ENCODE measurements at places on chromosomes 16 and 17. TPM values are rescaled to one million over a fixed set of nuclear protein-coding genes. Genes with fewer than 3 reads are reported as not detected.

DNA sequence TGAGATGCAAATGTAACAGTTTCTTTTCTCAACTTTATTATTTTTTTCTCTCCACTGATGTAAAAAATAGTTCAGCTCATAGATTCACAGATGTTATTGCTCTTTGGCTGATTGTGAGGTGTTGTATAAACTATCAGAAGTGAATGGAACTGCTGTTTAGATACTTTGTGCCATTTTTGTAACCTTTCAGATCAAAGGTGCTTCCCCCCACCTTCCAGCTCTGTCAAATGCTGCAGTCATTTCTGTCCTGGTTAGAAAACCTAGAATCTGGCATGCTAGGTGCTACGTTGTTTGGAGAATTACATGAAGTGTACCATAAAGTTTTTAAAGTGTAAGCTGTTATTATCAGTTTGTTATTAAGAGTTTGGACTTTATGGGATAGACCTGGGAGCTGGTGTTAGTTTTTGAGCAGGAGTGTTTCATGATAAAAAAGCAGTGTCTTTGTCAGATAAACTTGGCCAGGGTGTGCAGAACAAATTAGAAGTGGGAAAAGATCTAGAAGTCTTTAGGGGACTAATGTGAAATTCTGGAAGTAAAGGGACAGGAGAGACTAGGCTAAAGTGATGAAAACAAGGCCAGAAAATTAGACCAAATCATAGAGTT, 1.8 kb upstream of the WIPI1 start:
- no peak for DNase-seq

DNA sequence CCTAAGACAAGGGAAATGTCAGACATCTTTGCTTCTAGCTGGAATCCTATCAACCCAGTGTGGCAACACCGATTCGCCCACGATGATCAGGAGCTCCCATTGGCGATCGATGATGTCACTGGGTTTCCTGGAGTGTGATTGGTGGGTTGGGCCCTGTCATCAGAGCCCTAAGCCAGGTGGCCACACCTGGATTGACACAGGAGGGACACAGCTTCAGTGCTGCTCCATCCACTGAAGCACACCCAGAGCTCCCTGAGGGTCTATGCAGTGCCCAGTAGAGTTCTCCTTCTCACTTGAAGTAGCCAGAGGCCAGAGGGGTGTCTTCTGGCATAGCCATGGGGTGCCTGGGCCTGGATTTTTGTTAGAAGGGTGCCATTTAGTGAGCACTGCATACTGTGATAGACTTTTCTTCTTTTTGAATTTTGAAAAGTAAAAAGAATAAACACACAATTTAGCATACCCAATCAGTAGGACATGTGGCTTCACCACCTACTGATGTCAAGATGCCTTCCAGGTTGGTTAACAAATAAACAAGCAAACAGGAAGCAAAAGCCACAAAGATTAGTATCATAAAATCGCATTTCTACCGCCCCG, 77.6 kb downstream of the CMIP start:
- no peak for DNase-seq

- no peak for DNase-seq
These were observed 12.4 kb downstream of the ZNF213 start for GRCh38 chr16:3147046-3147756.

- no peak for DNase-seq
These were observed 1.6 kb downstream of the ZNF598 start for GRCh38 chr16:2008009-2008526.

DNA sequence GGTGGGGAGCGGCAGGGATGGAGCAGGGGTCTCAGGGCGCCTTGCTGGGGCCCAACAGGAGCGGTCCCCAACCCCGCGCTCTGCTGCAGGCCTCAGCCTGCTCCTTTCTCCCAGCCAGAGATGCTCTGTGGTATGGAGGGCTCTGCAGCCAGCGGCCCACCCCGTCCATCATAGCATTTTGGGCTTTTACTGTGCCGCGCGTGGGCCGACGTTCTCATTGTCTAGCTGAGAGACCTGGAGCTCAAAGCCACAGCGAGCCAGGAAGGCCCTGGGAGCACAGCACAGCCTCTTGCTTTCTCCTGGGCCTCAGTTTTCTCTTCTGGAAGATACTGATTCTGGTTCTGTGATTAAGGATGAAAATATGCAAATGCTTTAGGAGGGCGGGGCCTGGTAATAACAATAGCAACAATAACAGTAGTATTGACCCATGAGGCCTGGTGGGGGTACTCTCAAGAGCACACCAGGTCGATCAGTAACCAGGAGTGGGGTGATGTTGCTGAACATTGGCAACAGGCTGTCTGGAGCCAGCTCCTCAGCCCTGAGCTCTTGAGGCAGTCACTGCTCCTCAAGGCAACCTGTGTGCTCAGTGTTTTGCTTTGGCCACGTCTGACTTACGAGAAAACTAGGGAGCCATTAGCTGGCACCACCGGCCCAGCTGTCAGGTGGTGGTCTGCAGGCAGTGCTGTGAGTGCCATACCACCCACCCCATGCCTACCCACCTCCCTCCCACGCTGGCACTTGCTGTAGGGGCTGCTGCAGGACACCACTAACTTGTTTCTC, 1.1 kb upstream of the RASD1 start:
- no peak for DNase-seq

- DNase-seq: no peak
These were observed 7.2 kb downstream of the UBFD1 start for GRCh38 chr16:23564575-23565363.

PIPOX gene
- polyA plus RNA-seq: 2.0 TPM

OR2C1 gene
- not detected for polyA plus RNA-seq

PPY gene
- not detected for polyA plus RNA-seq

PRDM7 gene
- polyA plus RNA-seq: 0.14 TPM

- DNase-seq: no peak
These were observed 1.2 kb downstream of the BRIP1 start for GRCh38 chr17:61862105-61862574.
